ENCODE measurements at places on chromosomes 5 and 9. TPM values are rescaled to one million over a fixed set of nuclear protein-coding genes. Genes with fewer than 3 reads are reported as not detected.

The BSPRY gene
- not detected for total RNA-seq

The IL3 gene
- total RNA-seq, result not detected

The SPATA9 gene
- total RNA-seq, result 0.71 TPM

The POU5F2 gene
- 0.55 TPM for total RNA-seq

The GPR151 gene
- total RNA-seq, result not detected

The GAPT gene
- total RNA-seq, result not detected

The PLEKHG4B gene
- total RNA-seq, result not detected

The DOK3 gene
- 1.7 TPM for total RNA-seq

The RLN1 gene
- not detected for total RNA-seq

The CDC26 gene
- 43.1 TPM for total RNA-seq

The WNK2 gene
- total RNA-seq, result not detected

The FOXD4L3 gene
- not detected for total RNA-seq

The TLE4 gene
- 13.2 TPM for total RNA-seq

The STK32A gene
- total RNA-seq, result 1.3 TPM

The PTRH1 gene
- total RNA-seq, result 27.4 TPM

The SELENOP gene
- total RNA-seq, result 131 TPM

The UNC13B gene
- total RNA-seq, result 14.9 TPM

The TAF9 gene
- total RNA-seq, result 78.8 TPM

The FRRS1L gene
- total RNA-seq, result 0.09 TPM

The FRMPD1 gene
- not detected for total RNA-seq

The SLC36A3 gene
- not detected for total RNA-seq

The TMEM174 gene
- not detected for total RNA-seq

The NR2F1 gene
- 49.5 TPM for total RNA-seq

The FCN2 gene
- total RNA-seq, result not detected

The PIP5KL1 gene
- total RNA-seq, result 3.0 TPM

The SLC4A9 gene
- total RNA-seq, result not detected

The INSL6 gene
- not detected for total RNA-seq

The ADAMTS13 gene
- 1.00 TPM for total RNA-seq

The FYB1 gene
- total RNA-seq, result not detected

The PCDHGB6 gene
- 3.1 TPM for total RNA-seq

The TTC39B gene
- 11.4 TPM for total RNA-seq

The B4GALT1 gene
- total RNA-seq, result 54.3 TPM

The GTF2H2C gene
- 27.9 TPM for total RNA-seq

The PCDHB4 gene
- 0.14 TPM for total RNA-seq

The ITGA1 gene
- 40.2 TPM for total RNA-seq

The SLC6A18 gene
- total RNA-seq, result not detected

The LCN1 gene
- 0.65 TPM for total RNA-seq

The ENTPD2 gene
- not detected for total RNA-seq

The CYFIP2 gene
- total RNA-seq, result 8.1 TPM

The GABRA1 gene
- not detected for total RNA-seq

The P4HA2 gene
- 574 TPM for total RNA-seq

The SPINK6 gene
- total RNA-seq, result 15.6 TPM

The ISL1 gene
- not detected for total RNA-seq

The PCDHA10 gene
- 0.28 TPM for total RNA-seq

Data from smooth muscle cell of bladder (primary cell).